Smooth muscle cell of the brain vasculature (primary cell): ENCODE measurements at places on chromosomes 11 and 22.

DNA sequence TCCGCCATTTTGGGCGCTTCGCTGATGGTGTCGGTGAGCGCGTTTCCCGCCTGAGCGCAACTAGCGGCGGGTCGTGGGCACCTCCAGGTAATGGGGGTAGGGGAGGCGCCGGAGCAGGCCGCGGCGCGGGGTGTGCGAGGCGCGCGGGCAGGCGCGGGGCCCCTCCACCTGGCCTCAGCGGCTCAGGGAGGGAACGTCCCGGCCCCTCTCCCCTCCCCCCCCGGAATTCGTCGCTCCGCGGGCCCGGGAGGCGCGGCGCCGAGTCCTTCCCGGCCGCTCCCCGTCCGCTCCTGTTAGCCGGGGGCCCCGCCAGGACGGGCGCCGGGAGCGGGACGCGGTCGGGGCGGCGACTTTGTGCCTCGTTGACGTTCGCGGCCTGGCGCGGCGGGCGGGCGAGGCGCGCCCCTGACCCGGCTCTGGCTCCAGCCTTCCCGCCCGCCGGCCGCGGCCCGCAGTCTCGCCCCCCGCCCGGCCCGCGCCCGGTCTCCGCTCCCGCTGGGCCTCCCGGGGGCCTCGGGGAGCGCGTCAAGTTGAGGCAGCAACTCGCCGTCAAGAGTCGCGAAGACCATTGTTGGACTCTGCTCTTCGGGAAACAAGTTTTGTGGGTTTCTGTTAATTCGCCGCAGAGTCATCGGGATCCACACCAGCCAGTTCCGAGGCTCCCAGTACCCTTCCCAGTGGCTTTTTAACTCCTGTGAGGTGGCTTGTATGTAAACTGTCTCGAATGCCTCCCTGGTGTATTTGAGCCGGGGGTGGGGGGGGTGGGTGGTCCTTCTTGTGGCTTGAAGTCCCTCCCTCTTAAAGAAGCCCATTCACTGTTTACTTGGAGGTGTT, at the start of gene PPP6R3:
TSS of gene PPP6R3 (plus strand) at position 12 of the 834 bp plus-strand sequence. CDS start 76,913 bp downstream, outside the sequence.
- DNase-seq: no peak

DNA sequence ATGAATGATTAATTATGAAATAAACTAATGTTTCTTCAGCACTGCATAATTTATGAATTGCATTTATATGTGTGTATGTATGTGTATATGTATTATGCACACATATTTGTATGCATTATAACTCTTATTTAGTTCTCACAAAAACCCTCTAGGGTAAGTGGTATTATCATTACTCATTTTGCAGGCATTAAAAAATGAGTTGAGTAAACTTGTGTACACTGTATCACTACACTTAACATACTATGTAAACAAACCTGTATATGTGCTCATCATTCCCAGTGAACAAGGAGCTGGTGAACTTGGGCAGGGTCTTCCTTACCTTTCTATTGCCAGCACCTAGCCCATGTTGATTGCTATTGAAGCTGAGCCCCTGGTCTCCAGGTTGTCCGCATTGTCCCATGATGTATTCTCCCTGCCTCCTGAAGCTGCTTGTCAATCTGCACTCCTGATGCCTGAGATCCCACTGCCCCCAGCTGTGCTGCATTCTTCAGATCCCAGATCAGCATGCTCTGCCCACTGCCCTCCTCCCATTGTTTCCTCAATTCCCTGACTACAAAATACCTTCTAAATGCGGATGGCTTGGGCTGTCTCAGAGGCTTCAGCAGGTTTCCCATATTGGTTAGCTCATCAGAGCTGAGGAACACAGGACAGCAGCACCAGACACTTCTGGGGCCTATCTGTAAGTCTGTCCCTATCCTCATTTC, 267.9 kb upstream of the SESN3 start:
- DNase-seq: no peak

- DNase-seq: no peak
Observed at GRCh38 chr11:59545179-59546020, 34.1 kb downstream of the OR4D9 start.

GRCh38 chr11:64916040-64916774, 802 bp downstream of the ATG2A start:
- no peak for DNase-seq

DNA sequence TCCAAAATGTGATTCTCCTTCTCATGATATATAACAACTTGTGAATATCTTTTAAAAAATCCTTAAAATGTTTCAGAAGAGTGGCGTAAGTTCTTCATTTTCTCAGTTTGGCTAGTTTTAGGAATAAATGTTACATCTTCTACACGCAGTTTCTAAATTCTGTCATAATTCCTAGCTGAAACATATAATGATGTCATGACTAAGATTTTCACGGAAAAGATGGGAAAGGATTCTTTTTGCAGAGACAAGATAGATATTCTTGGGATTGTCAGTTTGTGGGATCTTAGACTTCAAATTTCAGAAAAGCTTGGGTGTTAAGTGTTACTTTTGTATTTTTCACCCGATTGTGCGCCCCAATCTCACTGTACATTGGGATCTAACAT, 1.7 kb downstream of the EED start:
- no peak for DNase-seq

- DNase-seq: no peak
Observed at GRCh38 chr11:44539971-44540370, 25.5 kb upstream of the CD82 start.

DNA sequence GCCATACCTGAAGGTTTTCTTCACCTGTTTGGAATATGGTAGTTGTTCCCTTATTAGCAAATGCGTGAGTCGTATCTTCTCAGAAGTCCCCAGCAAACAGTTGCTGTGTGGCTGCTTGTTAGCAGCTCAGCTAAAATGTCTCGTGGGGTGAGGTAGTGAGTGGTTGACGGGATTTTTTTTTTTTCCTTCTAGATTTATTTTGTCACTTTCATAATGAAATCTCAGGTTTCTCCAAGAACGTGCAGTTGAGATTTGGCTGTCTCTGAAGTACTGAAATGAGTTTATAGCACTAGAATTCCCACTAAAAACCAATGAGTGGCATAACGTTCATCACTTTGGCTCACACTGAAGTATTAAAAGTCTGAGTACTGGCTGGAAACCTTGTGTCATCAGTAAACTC, 16.8 kb downstream of the RCN1 start:
- DNase-seq: no peak

DNA sequence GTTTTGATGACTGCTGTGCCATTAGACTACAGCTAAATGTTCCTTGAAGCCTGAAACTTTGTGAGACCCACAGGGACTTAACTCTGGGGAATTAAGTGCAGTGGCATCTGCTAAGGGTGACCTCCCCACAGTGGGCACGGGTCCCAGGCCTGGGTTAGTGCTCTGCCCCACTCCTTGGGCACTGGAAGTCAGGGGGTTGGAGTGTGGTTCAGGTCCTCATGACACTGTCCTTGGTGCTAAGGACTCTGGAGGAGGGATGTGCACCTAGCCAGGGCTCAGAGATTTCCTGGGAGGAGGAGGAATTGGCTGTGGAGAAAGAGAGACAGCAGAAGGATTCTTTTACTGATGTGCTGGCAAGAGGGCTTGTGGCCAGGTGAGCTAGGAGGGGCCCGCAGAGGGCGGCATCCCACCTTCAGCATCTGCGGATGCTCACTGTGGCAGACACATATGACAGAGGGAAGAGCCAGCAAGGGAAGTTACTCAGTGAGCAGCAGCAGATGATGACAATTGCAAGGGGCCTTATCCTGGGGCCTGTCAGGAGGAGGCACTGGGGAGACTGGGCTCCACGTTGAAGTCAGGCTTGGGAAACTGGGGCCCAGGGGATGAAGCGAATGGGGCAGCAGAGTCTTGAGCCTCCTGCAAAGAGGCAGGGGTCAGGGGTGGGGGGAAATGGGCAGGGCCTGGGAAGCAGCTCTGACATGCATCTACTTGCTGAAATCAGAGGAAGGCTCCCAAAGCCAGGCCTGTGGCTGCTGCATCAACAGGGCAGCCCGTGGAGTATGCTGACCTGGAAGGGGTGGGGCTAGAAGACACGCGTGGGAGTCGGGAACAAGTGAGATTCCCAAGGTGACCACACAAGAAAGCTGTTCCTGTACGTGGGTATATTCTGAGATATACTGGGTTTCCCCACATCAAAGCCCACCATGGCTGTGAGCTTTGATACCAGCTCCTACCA, 144.0 kb downstream of the MPPED1 start:
- no peak for DNase-seq

GRCh38 chr11:40401132-40401853, 1058.2 kb downstream of the LRRC4C start:
- no peak for DNase-seq

DNA sequence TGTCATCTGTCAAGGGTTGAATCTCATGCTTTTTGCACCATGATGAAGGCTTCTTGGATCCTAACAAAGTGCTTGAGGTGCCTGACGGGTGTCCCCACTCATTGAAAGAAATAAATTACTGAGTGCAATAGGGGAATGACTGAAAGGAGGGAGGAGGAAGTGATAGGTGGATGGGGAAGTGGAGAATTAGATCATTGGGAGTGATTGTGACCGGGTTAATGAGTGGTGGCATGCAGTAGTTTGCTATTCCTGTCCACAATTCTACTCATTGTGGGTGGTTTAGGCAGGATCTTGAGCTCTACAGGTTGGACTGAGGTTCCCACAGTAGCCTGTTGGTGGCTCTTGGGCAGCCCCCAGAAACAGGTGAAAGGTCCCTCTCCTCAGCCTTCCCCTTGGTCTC, 44.3 kb downstream of the THAP12 start:
- no peak for DNase-seq

GRCh38 chr11:95363164-95363563, 132.2 kb upstream of the SESN3 start:
- DNase-seq: no peak

DNA sequence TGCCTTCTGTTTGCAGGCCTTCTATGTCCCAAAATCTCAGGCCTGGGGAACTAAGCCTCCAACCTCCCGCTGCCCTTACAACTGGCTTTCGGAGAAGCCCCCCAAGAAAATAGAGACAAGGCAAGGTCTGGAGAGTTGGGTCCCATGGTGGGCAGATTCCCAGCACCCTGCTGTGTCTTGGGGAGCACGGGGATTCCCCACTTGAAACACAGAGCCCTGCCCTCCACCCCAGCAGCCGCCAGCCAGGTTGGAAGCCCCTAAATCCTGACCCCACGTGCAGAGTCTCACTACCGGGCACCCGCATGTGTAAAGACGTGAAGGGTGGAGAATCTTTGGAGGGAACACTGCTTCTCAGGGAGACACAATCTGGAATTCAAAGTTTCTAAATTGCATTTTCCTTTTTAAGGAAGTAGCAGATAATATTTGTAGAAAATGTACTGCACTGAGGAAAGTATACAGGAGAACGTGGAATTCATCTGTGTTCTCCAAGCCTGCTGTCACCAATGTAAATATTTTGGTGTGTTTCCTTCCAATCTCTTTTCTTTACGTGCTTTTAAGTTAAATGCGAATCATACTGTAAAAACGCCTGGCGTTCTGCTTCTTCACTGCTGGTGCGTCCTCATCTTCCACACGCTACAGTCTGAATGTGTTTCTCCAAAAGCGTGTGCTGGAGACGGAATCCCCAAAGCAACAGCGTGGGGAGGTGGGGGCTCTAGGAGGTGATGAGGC, 220.9 kb downstream of the BRD1 start:
- DNase-seq: no peak

DNA sequence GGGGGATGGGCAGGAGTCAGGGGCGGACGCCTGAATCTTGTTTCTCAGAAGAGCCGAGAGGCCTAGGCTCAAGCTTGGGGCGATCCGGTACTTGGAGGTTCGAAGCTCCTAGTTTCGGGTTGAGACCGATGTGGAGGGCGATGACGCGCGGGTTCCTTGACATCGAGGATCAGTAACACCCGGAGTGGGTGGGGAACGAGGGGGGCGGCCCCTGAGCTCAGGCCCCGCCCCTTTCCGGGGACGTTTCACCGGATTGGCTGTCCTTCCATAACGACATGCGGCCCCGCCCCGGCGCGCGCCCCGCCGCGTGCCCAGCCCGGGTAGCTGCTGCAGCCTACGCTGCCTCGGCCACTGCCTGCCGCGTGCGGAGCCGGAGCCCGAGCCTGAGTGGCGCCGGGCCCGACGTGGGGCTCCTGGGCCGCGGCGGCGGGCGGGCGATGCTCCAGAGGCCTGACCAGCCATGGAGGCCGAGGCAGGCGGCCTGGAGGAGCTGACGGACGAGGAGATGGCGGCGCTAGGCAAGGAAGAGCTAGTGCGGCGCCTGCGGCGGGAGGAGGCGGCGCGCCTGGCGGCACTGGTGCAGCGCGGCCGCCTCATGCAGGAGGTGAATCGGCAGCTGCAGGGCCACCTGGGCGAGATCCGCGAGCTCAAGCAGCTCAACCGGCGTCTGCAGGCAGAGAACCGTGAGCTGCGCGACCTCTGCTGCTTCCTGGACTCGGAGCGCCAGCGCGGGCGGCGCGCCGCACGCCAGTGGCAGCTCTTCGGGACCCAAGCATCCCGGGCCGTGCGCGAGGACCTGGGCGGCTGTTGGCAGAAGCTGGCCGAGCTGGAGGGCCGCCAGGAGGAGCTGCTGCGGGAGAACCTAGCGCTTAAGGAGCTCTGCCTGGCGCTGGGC, at the start of gene CCDC85B:
TSS of gene CCDC85B (plus strand) at position 350 of the 895 bp plus-strand sequence. CDS start at position 461, 111 bp downstream.
- peak; percentile 92 for DNase-seq

DNA sequence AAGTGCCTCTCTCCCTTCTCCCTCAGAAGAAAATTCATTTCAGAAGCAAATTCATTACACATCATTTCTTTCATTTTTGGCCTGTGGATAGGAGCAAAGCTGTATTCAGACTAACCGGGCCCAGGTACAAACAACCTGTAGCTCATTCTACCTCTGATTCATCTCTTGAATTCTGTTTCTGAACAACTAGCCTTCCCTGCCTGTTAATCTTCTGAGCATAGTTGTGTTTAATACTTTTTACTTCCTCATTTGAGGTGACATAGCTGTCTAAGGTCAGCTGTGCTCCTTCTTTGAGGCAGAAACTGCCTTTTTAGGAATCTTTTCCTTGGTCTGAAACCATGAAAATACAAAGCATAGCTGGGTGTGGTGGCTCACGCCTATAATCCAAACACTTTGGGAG, 12.6 kb upstream of the IL18BP start:
- no peak for DNase-seq

DNA sequence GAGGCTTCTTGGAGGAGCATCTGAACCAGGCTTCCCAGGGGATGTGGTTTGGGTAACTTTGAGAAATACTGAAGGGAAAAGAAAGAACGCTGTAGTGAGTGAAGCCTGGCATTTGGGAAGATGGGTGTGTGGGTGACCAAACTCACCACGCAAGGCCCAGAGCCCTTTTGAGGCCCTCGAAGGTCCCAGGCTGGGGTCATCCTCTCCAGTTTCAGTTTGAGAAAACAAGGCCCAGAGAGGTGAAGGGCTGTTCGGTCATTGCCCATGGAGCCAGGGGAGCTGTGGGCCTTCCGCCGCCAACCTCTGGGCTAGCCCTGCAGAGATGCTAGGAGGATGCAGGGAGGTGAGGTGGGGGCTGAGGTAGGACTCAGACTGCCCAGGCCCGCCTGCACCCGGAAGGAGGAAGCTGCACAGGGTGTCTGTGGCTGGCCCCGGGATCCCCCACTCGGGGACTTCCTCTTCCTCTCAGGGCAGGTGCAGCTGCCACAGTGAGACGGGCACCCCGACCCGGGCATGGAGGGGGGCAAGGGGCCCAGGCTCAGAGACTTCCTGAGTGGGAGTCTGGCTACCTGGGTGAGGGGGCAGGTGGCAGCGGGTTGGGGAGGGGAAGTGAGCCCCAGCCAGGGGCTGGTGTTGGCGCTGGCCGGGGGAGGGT, at the start of gene CCDC88B:
TSS of gene CCDC88B (plus strand) at position 451 of the 655 bp plus-strand sequence. CDS start at position 514, 63 bp downstream.
- no peak for DNase-seq

- DNase-seq: no peak
Observed at GRCh38 chr11:66543263-66544107, 2.4 kb downstream of the ZDHHC24 start.

- no peak for DNase-seq
Observed at GRCh38 chr11:44840521-44841251, 110.0 kb downstream of the TP53I11 start.
